ENCODE measurements at places on chromosomes 3 and 15.

GRCh38 chr3:168134931-168135330 lies 39.2 kb upstream of the GOLIM4 start:
- DNase-seq = no peak

DNA sequence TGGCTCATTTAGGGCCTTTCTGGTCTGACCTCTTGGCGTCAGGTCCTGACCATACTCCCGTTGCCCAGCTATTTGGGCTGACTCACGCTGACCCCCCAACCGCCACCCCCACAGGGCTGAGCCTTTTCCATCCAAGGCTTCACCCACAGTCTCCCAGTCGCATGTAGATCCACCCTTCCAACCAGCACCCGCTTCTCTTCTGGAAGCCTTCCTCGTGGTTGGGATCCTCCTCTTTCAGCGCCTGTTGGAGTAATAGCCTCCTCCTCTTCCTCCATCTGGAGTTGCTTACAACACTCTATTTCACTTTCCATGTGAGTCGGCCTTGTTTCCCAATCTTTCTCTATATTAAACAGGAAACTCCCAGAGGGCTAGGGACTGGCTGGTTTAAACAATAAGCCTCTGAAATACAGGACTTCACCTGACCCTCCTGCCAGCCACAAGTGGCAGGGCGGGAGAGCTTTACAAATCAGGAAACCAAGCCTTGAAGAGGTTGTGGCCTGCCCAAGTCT lies 2.1 kb upstream of the ALAS1 start:
- DNase-seq = no peak

DNA sequence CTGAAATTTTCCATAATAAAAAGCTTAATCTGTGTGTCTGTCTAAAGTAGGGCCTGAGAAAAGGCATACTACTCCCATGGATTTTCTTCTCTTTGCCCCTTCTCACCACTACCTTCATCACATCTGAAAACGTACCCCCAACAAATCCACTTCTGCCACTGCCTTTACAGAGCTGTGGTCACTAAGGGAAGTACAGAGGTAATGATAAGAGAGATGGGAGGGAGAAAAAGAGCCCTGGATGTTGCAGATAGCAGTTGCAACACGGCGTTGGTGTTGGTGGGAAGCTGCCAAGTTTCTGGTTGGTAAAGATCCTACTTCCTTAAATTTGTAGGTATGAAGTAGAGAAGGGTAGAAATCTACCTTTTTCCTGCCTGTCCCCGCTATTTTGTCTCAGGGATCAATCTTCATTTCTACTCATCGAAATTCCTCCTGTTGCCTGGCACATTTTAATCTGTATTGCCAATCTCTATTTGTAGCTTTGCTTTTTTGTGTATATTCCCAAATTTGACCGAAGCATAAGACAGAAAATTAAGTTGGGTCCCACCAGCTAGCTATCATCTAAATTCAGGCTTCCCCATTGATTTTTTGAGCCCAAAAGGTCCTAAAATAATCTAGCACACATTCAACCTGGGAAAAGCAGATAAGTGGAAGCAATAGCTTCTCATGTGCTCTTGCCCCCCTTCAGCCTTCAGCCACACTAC lies 102.9 kb downstream of the TFDP2 start:
- DNase-seq = no peak

GRCh38 chr3:183508821-183509220 lies 46.7 kb downstream of the KLHL6 start:
- DNase-seq = no peak

DNA sequence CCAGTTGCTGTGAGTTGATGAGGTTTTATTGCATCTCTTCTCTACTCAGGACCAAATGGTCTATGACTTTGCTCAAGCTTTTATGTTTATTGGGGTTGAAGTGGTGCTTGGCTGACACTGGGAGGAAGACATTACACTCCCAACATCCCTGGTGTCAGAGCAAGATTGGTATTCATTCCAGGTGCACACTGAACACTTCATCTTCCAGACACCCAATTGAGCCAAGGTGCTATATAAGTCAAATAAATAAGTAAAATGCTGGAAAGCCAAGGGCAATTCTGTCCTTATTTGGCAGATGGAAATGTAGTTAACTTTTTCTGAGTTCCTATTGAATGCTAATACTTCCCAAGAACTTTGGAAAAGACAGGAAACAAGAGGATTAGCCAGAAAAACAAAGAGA lies 53.2 kb upstream of the CDV3 start:
- DNase-seq = no peak

DNA sequence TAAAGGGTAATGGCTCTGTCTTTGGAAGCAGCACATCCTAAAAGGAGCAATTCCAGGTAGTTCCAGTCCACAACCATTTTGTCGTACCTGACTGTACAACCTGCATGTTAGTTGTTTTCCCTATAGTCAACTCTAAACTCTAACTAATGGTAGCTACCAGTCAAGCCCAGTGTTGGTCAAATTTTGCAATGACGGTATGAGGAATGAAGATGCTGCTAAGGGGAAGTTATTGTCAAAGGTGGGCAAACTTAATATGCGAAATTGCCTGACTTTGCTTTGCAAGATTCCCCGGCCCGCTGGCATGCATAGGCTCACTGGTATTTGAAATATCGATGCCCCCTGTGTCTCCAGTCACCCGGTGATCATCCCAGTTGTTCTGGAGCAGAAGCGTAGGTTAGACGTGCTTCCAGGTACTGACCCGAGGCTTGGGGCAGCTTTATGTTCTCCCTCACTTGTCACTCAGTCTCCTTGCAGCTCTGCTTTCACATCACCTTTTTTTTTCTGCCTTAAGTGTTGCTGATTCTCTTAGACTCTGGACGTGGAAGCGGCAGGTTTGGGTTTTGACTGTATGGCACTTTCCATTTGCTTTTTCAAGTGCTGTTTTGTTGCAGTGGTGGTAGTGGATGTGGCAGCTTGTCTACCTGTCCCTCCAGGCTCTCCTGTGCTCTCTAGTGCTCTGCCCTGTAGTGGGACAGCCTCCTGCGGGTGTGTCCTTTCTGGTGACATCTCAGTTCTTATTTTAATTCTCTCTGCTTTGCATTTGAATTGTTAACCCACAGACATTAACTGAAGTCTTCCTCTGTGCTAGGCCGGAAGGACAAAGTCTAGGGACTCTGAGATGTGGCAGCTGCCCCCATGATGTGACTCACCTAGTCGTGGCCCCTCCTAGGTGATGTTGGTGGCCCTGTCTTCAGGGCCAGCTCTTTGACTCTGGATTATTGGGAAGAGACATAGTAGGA lies 95.8 kb upstream of the UMPS start:
- DNase-seq = peak; percentile 17

- no peak for DNase-seq
Measured at GRCh38 chr15:51887887-51888592, 58.6 kb downstream of the TMOD3 start.

GRCh38 chr15:85706779-85707518 lies 87.8 kb downstream of the KLHL25 start:
- no peak for DNase-seq

DNA sequence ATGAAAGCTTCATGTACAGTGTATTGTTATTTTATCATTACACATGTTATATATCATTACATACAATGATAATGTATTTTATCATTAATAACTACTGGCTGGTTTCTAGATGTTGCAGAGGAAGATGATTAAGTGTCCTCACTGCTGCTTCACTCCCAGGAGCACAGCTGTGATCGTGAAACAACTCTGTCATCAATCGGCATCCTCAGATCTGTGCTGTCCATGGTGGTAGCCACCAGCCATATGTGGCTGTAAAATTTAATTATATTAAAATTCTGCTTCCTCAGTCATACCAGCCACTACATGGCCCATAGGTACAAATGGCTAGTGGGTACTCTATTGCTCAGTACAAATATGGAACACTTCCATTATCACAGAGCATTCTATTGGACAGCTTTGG lies 379.4 kb upstream of the CFAP20DC start:
- DNase-seq = no peak

DNA sequence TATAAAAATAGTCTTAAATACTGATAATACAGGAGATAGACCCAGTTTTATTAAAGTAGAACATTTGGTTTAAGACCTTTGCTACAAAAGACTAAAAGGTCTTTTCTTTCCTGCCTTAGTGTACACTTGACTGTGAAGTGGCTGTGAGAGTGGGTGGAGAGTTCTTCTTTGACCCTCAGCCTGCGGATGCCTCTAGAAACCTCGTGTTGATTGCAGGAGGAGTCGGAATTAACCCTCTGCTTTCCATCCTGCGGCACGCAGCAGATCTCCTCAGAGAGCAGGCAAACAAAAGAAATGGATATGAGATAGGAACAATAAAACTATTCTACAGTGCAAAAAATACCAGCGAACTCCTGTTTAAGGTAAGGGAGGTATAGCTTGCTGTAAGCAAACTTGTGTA lies 36.5 kb downstream of the OXNAD1 start:
- no peak for DNase-seq

- DNase-seq = no peak
Measured at GRCh38 chr3:19994796-19995195, 17.3 kb downstream of the PP2D1 start.

DNA sequence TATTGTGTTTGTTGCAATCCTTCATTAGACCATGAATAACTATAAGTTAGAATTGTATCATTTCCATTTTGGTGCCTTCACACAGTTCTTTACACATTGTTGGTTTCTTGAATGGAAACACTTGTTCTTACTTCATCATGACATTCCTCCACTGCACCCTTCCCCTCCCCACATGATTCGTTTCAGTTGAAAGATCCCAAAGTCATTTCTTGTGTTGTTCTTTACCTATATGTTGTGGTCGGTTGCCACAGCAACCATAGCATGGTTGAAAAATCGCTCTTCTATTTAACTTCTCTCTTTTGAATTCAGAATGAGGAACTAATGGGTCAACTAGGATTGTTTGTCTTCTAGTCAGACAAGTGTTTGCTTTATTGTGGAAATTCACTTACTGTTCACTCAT lies 103.3 kb downstream of the IL1RAP start:
- DNase-seq = no peak

DNA sequence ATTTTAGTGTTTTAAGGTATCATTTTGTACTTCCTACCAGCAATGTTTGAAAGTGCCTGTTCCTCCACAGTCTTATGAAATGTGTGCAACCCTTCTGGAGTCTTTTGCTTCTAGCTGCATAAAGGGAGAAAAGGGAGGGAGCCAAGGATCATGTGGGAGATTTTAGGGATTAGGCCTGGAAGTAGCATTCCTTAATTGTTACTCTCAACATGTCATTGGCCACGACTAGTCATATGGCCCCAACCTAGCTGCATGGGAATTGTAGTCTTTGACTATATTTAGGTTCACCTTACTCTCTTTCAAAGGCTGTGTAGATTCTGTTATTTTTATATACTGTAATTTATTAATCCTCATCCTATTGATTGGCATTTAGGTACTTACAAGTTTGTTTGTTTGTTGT lies 14.9 kb downstream of the CRTAP start:
- DNase-seq = no peak

DNA sequence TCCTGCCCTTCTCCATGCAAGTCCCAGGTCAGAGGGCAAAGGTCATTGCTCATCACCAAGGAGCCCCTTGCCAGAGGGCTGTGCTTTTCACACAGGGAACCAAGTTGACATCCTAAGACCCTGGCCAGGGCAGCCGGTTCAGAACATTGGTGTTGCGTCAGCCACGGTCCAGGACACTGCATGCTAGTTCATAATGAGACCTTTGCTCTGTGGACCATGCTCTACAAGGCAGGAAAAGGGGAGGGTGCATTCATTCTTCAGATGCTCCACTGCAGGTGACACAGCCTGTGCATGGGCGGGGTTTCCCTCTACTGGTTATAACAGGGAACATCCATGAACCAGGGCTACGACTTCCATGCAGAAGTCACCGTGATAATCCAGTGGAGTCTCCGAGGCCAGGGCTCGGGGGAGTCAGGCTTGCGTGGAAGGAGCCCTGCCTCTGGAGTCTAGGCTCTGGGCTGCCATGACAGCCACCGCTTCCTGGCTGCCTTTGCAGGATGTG lies 81.6 kb downstream of the OCA2 start:
- DNase-seq = peak; percentile 31

DNA sequence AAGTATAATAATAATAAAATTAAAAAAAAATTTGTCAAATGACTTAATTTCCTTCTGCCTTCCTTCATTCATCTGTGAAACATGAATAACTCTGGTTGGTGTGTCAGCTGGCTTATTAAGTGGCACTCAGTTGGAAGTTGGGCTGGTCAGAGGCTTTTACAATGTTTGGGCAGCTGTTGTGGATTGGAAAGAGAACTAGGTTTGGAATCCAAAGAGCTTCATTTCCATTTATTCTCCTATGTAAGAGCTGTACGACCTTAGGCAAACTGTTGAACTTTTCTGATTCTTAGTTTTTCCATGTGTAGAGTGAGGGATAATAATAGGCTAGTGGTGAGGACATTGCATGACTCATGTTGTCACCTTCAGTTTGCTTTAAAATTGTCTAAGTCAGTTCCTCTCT lies 606.7 kb downstream of the PDCD6IP start:
- DNase-seq = no peak

DNA sequence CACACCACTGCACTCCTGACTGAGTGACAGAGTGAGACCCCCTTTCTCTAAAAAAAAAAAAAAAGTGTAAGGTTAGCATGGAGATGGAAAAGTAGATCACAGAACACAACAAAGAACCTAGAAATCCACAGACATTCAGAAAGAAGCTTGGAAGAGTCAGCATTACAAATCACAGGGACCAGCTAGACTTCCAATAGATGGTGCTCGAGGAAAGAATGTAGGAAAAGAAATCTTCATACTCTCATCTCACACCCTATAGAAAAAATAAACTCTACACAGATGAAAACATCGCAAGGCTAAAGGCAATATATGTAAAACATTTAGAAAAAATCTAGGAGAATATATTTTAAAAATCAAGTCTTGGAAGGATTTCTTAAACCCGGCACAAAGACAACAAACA lies 94.5 kb upstream of the ABHD17C start:
- DNase-seq = no peak

DNA sequence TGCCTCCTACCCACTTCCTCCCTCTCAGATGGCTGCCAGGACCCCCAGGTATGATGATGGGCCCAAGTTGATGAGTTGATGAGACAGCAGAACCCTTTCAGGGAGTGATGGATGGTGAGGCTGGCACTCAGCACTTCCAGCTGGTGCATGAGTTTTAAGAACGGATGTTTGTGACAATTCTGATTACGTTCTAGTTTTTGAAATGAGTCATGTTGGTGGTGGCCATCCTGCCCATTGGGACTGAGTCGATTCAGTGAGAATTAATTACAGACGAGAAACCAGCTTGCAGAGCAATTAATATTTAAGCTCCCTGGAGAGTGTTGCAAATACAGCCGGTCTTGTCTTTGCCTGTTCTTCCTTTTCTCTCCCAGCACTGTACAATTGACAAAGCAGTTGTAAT lies 56.9 kb upstream of the NR2C2 start:
- DNase-seq = no peak

DNA sequence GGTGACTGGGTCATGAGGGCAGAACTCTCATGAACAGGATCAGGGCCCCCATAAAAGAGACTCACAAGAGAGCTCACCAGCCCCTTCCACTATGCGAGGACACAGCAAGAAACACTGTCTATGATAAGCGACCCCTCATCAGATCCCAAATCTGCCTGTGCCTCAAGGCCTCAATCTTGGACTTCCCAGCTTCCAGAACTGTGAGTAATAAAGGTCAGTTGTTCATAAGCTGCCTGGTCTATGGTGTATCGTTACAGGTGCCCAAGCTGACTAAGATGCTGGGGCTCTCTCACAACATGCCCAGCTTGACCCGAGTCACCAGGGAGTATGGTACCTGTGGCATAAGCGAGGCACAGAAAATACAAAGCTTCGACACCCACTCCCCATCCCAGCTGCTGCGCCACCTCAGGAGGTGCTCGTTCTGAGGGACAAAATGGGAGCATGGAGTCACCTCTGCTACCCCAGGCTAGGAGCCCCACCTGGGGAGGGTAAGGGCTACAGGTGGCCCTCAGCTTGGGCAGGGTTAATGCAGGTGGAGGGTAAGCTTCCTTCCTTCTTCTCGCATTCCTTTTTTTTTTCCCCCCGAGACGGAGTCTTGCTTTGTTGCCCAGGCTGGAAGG lies 234.1 kb downstream of the ADAMTS17 start:
- no peak for DNase-seq

- no peak for DNase-seq
Measured at GRCh38 chr3:32274306-32274705, 35.8 kb downstream of the CMTM8 start.

Data from WTC11 (cell line).